ENCODE measurements at places on chromosomes 2 and 18.

GRCh38 chr2:5495586-5495985, 196.6 kb upstream of the SOX11 start:
- H3K36me3 ChIP-seq = no peaks in the 10 kb centered on the region
- no peak overlapping the region for H3K4me3 ChIP-seq
- no peak overlapping the region for H3K27ac ChIP-seq
- no peaks in the 10 kb centered on the region for H3K27me3 ChIP-seq
- no peak for DNase-seq

GRCh38 chr2:197024206-197024605, 97.7 kb upstream of the PGAP1 start:
- no peak overlapping the region for H3K27ac ChIP-seq
- peaks cover 51% of the 10 kb centered on the region for H3K36me3 ChIP-seq
- no peaks in the 10 kb centered on the region for H3K4me1 ChIP-seq
- no peak overlapping the region for H3K4me3 ChIP-seq
- DNase-seq = no peak

DNA sequence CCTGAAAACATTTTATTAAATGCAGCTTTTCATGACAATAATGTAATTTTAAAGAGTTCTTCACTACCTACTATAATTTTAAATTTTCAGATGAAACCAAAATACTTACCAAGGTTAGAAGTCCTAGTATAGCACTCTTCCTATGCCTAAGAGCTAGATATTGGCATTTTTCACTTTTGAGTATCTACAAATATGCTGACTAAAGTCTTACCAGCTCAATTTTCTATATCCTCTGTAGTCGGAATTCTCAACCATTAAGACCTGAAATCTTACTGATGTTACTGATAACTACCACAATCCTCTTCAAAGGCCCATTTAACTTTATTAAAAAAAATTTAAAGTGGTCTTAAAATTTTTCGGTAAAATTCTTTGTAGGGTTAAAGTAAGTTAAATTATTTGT, 32.0 kb downstream of the PREPL start:
- H3K4me1 ChIP-seq = no peaks in the 10 kb centered on the region
- H3K27me3 ChIP-seq = no peaks in the 10 kb centered on the region
- H3K4me3 ChIP-seq = no peak overlapping the region

- peaks cover 2% of the 10 kb centered on the region for H3K27me3 ChIP-seq
- no peak overlapping the region for H3K4me3 ChIP-seq
- H3K4me1 ChIP-seq = no peaks in the 10 kb centered on the region
- no peak for DNase-seq
- H3K27ac ChIP-seq = no peak overlapping the region
Observed at GRCh38 chr2:73350035-73350691, 35.5 kb upstream of the ALMS1 start.

All from natural killer cell (primary cell).